ENCODE measurements at places on chromosomes 5 and 9.

DNA sequence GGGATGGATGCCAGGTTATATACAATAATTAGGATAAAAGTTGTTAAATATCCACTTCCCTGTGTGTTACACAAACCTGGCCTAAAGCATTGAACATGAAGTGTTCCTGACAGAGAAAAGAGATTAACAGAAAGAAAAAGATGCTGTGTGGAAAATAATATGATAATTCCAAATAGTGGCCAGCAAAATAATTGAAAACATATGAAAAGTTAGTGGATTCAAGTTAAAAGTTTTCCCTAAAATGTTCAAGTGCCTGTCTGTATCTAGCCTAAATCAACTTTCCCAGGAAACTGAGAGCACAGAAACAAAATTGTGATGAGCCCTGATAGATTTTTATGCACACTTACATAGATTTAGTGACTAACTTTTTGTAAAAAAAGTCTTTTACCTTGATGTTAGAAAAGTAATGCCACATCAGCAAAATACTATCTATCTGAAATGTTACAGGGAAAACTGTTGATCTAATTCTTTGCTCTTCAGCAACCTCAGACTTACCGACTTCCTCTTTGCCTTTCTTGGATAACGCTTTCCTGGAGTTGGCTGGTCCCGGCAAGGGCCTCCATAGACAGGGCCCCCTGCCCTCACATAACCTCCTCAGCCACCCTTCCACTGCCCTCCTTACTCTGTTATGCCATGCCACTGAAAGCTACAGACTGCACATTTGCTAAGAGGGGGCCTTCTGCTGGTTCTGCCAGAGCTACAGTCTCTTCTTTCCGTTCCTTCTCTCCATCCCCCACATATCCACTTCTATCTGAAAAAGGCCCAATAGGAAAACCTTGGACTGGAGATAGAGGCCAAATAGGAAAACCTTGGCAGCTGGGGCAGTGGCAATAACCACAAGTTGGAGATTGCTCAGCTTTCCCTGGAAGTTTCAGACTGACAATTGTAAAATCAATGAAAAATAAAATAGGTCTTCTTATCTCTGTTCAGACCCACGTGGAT is 44.4 kb downstream of the ZNF474 start:
- DNase-seq = no peak

GRCh38 chr5:138354387-138354786 is 1.9 kb downstream of the KDM3B start:
- no peak for DNase-seq

- DNase-seq = peak; percentile 66
Measured at GRCh38 chr5:63963080-63963735, 963 bp upstream of the HTR1A start.

DNA sequence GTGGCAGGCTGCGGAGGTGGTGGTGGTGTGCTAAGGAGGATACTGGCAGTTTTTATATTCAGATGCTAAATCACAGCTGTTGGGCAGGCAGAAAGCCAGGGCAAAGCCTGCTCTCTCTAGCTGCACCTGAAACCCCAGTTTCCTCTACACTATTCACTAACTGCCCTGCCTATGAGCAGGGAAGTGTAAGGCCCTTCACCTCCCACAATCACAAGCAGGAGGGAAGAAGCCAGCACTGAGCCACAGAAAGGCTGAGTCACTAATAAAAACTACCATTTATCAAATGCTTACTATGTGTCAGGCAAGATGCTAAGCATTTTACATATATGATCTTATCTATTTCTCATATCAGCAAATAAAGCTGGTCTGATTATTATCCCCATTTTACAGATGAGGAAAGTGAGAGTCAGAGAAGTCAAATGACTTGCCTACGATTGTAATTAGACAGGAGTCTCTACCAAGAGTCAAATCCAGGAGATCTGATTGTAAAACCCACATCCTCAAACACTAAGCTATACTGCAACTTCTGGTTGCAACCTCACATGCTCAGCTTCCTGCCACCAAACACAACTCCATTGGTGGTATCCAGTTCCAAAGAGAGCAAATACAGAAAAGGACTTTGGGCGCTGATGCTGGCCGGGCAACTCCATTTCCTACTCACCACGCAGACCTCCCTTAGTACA is 17.7 kb upstream of the IL6ST start:
- no peak for DNase-seq

- DNase-seq = no peak
Measured at GRCh38 chr9:86402591-86402990, 48.4 kb upstream of the TUT7 start.

DNA sequence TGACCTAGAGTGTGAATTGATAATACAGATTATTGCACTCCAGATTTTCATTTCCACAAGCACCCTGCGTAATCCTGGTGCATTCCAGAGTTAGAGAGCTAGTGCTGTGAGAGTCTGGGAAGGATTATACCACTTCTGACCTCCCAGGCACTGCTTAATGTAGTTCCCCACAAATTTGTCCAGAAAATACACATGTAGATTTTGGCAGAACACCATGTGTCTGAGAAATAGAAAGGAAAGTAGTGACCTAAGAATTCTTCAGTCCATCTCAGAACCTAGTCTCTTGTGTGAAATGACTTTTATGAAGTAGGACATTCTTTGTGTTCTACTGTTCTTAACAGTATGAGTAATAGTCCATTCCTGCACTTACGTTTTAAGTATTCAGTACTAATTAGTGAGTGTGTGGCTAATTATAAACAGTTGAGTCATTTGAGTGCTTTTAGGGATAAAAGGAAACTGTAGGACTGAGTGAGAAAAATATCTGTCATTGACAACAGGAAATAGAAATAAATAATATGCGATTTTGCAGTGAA is 27.8 kb upstream of the PTPDC1 start:
- DNase-seq = no peak

DNA sequence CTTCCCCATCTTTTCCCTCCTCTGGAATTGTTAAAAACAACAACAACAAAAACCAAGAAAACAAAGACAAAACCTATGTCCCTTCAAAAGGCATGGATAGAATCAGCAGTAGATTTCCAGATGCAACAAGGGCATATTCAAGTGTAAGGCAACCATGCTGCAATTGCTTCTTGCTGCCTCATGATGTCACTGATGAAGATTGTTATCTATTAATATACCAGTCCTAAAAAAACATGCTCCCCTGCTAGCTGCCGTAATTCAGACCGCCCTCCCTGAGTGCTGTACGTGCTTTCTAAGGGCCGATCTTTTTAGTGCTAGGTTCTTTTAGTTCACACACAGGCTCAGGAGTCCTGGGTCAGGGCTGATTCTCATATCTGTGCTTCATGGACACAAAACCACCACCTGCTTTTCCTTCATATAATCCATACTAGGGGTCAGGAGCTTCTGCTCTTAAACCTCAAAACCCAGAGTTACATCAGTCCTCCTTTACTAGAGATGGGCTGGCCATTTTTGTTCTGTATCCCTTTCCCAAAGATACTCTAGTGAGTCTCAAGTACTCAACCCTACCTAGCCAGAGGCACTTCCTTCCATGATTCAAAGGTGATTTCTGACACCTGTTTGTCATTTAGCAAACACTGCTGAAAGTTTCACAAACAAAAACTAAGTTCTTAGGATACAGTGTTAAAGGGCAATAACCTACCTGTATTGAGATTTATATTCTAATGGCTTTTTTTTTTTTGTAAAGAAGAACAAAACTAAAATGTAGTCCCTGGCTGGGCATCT is 82.1 kb downstream of the GIN1 start:
- DNase-seq = peak; percentile 23

GRCh38 chr9:88342246-88342645 is 46.0 kb upstream of the SPIN1 start:
- no peak for DNase-seq

GRCh38 chr9:114465906-114466900 is 39.1 kb downstream of the WHRN start:
- DNase-seq = no peak

- DNase-seq = no peak
Measured at GRCh38 chr5:103862398-103862797, 299.8 kb upstream of the NUDT12 start.

- peak; percentile 41 for DNase-seq
Measured at GRCh38 chr5:98827161-98827560, 53.7 kb downstream of the RGMB start.

GRCh38 chr5:130974021-130974683 is 190.9 kb downstream of the HINT1 start:
- no peak for DNase-seq

DNA sequence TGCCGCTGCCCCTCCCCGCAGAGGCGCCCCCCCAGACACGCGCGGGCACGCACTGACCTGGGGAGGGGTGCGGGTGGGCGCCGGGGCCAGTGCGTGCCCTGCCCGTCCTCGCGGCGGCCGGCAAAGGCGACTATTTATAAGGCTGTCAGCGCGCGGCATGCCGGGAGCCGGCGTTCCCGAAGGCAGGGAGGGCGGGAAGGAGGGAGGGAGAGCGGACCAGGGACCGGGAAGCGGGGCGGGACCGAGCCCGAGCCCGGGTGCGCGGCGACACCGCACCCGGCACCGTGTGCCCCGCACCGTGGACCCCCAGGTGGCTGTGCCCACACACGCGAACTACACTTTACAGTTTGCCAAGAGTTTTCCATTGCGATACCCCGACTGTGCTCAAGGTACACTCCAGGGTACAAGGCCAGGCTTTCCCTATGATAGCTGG is at the start of gene AK1:
Gene AK1 (minus strand): TSS at position 110 of the 433 bp plus-strand sequence. CDS start 3,058 bp downstream, outside the sequence.
- DNase-seq = no peak

GRCh38 chr5:68193481-68194036 is 22.0 kb upstream of the PIK3R1 start:
- no peak for DNase-seq

GRCh38 chr5:158484150-158484549 is 615.6 kb downstream of the EBF1 start:
- no peak for DNase-seq

- no peak for DNase-seq
Measured at GRCh38 chr5:179526978-179527377, 23.4 kb upstream of the RUFY1 start.

DNA sequence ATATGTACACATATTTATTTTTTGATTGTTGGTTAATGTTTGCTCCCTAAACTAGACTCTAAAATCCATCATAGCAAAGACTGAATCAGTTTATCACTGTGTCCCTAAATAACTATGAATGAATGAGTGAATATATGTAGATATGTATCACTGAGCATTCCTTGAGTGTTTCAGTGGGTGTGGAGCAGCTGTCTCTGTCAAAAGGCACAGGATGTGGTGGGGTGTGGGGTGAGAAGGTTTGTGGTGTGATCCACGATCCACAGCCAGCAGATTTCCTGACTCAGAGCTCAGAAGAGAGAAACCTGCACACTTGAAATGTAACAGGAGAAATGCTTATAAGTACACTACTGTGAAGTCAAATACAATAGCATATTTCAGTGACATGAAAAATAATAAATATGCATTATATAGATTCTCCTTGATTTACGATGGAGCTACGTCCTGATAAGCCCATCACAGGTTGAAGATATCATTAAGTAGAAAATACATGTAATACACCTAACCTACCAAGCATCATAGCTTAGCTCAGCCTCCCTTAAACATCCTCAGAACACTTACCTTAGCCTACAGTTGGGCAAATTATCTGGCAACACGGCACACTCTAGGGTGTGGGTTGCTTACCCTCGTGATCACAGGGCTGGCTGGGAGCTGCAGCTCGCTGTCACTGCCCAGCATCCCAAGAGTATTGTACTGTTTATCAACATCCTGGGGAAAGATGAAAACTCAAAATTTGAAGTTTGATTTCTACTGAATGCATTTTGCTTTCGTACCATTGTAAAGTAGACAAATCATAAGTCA is 287.0 kb downstream of the GAS1 start:
- DNase-seq = no peak

DNA sequence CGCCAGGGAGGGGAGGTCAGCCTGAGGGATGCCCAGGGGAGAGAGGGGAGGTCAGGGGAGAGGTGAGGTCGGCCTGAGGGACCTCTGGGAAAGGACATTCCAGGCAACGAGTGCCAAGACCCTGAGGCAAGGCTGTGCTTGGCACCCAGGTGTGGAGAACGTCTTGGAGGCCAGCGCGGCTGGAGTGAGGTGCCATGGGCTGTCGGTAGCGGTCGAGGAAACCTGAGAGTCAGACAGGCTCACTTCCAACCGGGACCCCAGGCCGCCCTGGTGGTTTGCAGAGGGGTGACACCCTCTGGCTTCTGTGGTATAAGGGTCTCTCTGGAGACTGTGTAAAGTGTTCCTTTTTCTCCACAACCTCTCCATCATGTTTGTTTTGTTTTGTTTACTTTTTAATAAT is 82.9 kb downstream of the CACNA1B start:
- no peak for DNase-seq

GRCh38 chr5:61840361-61840760 is 465.6 kb upstream of the KIF2A start:
- no peak for DNase-seq

GRCh38 chr9:88143957-88144625 is 5.8 kb upstream of the SPATA31C2 start:
- no peak for DNase-seq

DNA sequence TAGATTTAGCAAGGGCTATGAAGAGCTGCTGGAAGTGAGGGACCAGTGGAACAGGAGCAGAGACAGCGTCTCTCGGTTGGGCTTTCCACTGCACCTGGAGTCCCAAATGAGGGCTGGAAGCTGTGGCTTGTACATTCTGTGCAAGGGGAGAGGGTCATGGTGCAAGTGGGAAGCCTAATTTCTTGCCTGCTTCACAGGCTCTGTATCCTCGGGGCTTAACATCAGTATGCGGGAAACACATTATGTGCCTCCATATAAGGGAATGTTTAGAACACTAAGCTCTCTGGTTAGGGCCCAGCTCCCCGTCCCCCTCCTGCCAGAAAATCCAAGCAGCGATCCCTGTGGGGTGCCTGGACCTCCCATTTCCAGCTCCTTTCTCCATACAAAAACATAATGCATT is 89.0 kb upstream of the NIPAL4 start:
- no peak for DNase-seq

DNA sequence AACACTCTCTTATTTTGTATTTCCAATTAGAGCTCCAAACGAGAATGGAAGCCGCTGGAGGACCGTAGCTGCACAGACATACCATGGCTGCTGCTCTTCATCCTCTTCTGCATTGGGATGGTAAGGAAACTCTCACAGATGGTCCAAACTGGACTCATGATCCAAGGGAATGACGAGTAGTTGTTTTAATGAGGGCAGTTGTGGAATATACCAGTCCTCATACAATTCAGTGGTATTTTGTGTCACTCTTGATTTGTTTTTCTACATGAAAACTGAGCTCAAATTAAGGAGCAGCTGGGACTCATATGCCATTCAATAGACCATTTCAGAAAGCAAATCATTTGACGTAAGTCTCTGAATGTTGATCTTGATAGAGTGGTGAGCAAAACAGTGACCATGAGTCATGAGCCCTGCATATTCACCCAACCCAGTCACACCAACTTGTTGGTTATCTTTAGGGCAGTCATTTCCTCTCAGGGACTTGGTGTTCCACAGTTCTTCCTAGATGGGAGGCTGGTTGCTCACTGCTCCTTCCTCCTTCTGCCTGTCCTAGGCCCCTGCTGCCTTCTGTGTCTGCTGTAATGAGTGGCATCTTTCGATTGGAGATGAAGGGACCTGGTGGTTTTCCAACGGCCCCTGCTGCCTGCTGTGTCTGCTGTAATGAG is 54.9 kb downstream of the SLC44A1 start:
- no peak for DNase-seq

- no peak for DNase-seq
Measured at GRCh38 chr9:107940616-107941595, 451.3 kb upstream of the KLF4 start.

- no peak for DNase-seq
Measured at GRCh38 chr9:110206389-110206788, 1.6 kb downstream of the C9orf152 start.

Measured in NCI-H524 (cell line).